ENCODE measurements at places on chromosomes 7 and 10.
A peak's percentile ranks its signal among the peaks of the same experiment; 100 is the strongest.

DNA sequence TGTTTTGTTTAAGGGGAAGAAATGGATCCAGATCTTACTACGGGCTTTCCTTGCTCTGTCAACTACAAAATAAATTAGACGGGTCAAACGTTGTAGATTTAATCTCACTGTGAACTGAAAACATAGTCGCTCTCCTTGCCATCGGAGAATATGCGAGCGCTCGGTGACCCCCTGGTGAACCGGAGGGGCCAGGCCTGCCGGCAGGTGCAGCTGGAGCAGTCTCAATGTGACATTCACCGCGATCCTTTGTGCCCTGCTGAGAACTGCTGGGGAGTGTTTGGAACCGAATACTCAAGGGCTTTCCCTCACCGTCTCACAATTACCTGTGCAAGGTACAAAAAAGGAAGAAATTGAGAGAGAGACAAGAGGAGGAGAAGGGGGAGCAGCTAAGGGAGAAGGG lies 174.1 kb upstream of the GPR26 start:
- no peak for DNase-seq

DNA sequence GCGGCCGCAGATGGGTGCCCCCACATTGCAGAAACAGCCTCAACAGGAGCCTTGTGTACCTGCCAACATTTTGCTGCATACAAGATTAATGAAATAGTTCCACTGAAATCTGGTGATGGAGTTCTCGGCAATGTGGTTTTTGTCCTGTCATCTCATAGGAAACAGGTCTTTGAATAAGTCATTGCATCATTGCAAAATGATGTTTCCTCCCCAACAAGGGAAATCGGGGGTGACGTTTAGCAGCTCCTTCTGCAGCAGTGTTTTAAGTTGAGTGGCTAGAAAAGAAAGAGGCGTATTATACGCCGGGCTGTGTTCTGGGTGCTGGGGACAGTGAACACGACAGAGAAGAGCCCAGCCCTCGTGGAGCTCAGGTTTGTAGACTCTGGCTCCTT lies 177.0 kb downstream of the PRKAG2 start:
- DNase-seq = no peak

DNA sequence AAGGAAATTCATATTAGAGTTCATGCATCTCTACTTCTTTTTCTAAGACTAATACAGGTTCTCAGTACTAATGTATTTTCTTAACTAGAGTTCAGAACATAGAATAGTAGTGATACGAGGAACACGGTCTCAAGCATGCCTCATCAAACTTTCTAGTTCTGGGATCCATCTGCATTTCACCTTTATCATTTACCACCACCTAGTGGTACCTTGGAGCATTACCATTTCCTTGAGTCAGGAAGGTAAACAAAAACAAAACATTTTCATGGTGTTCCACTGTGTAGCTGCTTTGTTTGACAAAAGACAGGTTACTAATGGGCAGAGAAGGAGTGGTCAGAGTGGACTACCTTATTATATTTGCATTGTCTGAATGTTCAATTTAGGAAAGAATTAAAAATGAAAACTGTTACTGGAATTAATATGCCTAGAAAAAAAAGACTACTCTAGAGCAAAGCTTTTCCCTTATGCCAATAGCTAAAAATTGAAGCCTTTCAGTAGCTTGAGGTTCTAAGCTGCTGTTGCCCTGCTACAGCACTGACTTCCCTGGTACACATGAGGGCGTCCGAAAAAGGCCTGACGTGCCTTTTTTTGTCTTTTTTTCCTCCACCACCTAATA lies 44.5 kb downstream of the STARD3NL start:
- DNase-seq = no peak

DNA sequence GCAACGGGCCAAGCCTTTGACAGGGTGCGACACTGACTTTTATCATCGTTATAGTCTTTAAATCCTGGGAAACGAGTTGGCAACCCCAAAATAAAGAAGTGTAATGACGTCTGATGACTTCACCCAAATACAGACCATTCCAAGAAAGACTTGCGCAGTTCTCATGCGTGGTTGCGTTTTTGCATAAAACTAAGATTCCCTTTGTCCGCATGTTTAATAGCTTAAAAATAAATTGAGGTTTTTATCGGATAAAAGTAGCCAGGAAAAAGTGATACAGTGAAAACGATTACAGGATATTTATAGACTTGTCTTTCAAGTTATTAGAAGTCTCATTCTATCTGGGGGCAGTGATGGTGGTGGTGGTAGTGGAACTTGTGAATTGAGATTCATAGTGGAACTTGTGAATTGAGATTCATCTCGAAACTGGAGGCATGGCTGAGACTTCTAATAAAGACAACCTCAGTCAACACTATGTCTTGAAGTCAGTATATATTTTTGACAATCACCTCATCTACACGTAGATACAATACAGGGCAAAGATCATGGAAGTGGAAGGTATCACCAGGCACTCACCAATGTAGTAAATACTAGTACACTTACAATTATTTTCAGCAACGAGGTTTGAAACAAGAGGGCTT lies 1.2 kb upstream of the NAMPT start:
- no peak for DNase-seq

DNA sequence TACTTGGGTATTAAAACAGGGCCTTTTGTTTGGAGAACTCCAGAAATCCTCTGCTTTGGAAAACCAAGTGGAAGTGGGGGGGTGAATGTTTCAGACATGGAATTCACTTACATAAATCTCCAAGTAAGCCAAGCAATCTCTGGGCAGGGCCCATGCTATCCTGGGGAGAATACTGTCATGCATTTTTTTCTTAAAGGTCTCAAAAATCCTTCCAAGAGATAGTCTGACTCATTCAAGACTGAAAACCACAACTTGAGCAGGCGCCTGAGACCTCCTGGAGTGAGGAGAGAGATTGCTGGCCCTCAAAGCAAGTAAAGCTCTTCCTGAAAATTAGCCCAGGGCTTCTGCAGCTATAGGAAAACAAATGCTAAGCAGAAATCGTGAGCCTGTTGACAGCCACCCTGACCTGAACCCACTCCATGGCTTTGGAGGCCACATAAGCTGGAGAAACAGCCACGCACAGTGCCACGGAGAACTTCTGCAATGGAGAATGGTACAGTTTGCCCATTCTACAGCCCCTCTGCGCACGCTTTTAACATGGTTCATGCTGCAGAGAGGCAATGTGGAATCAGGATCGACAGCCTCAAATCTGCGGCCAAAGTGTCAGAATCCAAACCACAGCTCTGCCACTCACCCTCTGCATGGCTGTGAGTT lies 203.1 kb upstream of the AUTS2 start:
- no peak for DNase-seq

DNA sequence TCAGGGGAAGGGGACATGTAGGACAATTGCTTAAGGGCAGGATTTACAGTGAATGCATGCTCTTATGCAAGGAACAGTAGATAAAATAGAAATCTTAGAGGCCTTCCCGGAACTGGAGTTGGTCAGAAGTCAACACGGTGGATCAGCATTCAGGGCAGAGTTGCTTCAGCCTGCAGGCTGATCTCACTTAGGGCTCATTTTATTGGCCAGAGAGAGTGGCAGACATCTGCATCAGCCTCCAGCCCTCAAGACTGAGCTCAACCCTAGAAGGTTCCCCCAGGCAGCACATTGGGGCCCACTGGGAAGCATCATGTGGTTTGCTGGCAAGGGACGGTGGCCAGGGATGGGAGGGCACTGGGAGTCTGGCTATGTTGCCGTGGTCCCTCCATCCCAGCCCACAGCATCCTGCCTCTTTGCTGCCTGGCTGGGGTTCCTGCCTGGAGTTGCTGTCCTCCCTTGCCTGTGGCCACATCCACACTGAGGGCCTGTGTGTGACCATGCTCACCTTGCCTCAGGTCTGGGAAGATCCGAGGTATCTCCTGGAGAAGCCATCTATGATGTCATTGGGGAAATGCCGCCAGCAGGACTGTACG lies 13.0 kb downstream of the SCART1 start:
- DNase-seq = peak; percentile 71

DNA sequence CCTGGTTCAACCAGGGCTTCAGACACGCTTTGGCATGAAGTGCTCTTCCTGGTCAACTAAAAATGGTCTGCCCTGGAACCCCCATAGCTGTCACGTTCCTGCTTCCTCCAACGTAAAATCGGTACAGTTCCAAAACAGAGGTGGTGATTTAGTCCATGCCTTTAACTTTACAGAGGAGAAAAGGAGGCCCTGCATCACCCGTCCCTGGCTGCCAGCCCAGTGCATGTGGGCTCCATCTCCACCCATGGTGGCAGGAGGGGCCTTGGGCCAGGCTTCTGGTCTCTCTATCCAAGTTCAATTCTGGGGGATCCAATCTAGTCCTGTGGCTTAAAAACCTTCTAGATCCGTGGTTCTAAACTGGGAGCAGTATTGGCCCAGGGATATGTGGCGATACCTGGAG lies 18.7 kb downstream of the ECHDC3 start:
- no peak for DNase-seq

DNA sequence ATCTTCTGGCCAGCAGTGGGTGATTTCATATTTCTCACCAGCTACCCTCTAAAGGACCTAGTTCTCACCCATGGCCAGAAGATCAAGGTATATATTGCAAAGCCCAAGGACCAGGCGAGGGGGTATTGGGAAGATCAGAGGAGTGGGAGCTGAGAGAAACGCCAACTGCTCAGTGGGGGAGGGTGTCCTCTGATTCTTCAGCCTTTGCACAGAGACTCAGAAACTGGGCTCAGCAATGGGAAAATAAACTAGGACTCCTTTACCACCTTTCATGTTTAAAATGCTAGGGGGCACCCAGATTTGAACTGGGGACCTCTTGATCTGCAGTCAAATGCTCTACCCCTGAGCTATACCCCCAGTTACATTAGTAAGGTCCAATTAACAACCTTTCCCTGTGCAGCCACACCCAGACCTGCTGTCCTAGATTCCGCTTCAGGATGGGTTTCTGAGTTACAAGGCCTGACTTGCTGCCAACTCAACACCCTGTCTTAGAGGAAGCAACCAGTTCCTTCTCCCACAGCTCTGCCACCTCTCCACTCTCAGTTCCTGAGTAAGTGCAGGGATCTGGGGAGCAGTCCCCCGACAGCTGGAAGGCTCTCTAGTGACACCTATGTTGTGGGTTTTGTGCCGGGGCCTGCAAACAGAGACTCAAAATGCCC lies 93.5 kb downstream of the ZNF783 start:
- DNase-seq = no peak

GRCh38 chr10:71705582-71705981 lies 14.0 kb downstream of the C10orf105 start:
- DNase-seq = no peak

DNA sequence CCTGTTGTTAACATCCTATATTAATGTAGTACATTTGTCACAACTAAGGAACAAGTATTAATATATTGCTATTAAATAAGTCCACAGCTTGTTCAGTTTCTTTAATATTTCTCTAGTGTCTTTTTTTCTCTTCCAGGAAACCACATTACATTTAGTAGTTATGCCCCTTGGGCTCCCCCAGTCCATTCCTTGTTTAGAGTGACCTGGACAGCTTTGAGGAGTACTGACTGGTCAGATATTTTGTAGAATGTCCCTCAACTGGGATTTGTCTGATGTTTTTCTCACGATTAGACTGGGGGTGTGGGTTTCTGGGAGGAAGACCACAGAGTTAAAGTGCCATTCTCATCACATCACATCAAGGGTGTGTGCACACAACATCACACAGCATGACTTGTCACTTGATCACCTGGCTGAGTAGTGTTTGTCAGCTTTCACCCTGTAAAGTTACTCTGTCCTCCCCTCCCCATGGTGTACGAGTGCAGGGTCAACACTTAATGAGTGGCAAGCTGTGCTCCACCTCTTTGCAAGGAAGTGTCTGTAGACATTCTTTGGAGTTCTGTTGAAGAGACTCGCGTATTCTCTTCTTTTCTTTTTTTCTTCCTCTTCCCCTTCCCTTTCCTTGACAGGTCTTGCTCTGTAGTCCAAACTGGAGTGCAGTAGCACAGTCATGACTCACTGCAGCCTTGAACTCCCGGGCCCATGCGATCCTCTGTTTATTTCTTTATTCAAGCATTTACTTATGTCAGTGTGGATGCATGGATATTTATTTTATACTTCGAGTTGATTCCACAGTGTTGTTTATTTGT lies 10.2 kb downstream of the LMTK2 start:
- DNase-seq = no peak

DNA sequence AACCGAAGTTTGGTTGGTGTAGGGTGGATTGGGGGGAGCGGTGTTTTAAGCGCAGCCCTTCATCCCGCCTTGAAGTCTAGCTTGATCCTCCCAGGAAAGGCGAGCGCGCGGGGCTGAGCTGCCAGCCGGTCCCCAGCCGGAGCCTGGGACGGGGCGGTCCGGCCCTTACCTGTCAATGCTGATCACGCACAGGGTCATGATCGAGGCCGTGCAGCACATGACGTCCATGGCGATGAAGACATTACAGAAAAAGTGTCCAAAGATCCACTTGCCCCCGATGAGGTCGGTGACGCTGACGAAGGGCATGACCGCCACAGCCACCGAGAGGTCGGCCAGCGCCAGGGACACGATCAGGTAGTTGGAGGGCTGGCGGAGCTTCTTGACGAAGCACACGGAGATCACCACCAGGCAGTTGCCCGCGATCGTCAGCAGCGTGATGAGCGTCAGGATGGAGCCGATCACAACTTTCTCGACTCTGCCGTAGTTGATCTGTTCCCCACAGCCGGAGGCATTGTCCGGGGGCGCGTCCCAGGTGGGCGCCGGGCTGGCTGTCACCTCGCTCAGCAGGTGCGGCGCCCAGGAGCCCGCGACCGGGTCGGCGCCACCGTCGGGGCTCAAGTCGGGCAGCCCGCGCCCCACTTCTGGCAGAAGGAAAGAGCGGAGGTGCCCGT lies 740 bp downstream of the HTR7 start:
- DNase-seq = no peak

- DNase-seq = no peak
Observed at GRCh38 chr7:133461421-133461820, 208.5 kb downstream of the EXOC4 start.

DNA sequence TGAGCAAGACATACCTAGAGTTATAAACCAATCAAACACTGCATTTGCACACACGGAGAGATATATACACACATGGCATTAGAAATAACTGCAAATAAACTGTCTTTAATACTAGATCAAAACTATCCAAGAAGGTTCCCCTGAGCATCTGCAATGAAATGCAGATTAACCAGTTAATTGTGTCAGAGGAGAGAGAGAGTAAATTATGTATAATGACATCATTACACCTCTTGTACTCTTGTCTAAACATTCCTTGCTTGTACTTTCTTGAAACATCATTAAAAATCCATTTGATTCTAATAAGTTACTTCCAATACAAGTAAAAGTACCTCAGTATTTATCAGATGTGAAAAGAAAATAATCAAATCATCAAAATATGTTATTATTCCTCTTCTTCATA lies 932 bp downstream of the ANKRD22 start:
- DNase-seq = no peak

DNA sequence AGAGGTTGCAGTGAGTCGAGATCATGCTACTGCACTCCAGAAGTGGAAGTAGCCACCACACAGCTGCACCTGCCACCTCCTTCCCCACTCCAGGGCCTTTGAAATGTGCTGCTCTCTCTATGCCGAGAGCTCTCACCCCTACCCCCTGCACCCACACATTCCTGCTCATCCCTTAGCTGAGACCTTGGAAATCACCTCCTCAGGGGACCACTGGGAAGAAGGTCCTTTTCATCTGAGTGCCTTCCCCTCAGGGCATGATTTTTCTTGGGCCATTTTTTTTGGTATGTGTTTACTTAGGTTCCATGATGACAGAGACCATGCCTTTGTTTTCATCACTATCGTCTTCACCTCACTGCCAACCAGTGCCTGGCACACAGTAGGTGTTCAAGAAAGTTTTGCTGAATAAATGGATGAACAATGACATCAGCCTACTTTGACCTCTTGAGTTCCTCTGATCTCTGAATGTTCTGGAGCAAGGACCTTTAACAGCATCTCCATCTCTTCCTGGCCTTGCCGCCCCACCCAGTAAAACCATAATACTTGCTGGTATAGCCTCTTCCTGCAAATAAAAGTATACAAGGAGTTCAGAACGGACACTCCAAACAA lies 166.6 kb upstream of the KLF14 start:
- DNase-seq = no peak
